ENCODE measurements at places on chromosomes 11 and 22. TPM values are rescaled to one million over a fixed set of nuclear protein-coding genes. Genes with fewer than 3 reads are reported as not detected.

- peak; percentile 40 for DNase-seq
These were observed 213.7 kb upstream of the TBCEL start for GRCh38 chr11:120810251-120810650.

DNA sequence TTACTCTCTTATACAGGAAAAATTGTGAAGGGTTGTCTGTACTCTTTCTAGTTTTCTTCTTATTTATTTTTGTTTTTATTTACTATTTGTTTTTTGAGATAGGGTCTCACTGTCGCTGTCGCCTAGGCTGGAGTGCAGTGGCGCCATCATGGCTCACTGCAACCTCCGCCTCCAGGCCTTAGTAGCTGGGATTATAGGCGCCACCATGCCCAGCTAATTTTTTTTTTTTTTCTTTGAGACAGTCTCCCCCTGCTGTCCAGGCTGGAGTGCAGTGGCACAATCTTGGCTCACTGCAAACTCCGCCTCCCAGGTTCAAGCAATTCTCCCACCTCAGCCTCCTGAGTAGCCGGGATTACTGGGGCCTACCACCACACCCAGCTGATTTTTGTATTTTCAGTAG is 18.4 kb downstream of the CUL5 start:
- DNase-seq: no peak

DNA sequence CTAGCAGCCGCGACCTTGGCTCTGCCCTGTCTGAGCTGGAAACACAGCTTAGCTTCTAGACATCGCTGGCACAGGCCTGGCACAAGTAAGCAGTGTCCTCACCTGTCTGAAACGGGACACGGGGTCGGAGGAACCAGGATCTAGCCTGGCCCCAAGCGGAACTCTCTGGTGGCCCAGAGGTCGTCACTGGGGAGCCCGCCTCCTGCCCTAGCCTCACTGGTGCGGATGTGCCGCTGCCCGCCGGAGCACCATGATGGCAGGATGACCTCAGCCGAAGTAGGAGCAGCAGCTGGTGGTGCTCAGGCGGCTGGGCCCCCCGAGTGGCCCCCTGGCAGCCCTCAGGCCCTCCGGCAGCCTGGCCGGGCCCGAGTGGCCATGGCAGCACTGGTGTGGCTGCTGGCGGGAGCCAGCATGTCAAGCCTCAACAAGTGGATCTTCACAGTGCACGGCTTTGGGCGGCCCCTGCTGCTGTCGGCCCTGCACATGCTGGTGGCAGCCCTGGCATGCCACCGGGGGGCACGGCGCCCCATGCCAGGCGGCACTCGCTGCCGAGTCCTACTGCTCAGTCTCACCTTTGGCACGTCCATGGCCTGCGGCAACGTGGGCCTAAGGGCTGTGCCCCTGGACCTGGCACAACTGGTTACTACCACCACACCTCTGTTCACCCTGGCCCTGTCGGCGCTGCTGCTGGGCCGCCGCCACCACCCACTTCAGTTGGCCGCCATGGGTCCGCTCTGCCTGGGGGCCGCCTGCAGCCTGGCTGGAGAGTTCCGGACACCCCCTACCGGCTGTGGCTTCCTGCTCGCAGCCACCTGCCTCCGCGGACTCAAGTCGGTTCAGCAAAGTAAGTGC is 871 bp downstream of the SLC35E4 start:
- no peak for DNase-seq

Gene KCNJ1
- 0.08 TPM for polyA plus RNA-seq

Gene MUC5AC
- polyA plus RNA-seq: not detected

GRCh38 chr22:39927544-39927943 is 26.7 kb downstream of the GRAP2 start:
- DNase-seq: no peak

Gene SHISAL1
- 2.0 TPM for polyA plus RNA-seq

Gene MYRF
- 0.10 TPM for polyA plus RNA-seq

DNA sequence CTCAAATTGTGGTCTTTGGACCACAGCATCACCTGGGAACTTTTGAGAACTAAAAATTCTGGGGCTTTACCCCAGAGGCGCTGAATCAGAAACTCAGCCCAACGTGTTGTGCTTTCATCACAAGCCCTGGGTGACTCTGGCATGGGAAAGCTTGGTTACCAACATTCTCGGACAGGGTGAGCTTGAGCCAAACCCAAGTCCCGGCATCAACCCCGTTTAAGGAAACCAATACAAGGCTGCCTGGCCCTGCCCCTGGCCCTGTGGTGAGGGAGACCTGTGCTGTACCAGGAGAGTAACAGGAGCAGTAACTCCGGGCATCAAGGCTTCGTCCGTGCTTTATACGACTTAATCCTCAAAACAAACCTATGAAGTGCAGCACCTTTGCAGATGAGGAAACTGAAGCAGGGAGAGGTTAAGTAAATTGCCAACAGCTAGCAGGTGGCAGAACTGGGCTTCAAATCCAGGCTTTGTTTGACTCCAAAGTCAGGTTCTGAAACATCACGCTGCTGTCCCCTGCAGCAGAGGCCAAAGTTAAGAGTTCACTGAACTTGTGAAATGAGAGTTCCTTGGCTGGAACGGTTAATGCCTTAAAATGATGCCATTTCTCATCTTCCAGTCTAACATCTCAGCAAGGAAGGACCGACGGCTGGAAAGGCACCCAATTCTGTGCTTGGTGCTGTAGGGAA is 64.1 kb upstream of the BID start:
- no peak for DNase-seq

GRCh38 chr11:134731213-134731961 is 319.3 kb upstream of the B3GAT1 start:
- no peak for DNase-seq

Data from fibroblast of lung (primary cell).